NCI-H1105 (cell line): ENCODE measurements at places on chromosomes 2 and 18.

GRCh38 chr2:46621499-46621898, 142.1 kb downstream of the TMEM247 start:
- DNase-seq = no peak

DNA sequence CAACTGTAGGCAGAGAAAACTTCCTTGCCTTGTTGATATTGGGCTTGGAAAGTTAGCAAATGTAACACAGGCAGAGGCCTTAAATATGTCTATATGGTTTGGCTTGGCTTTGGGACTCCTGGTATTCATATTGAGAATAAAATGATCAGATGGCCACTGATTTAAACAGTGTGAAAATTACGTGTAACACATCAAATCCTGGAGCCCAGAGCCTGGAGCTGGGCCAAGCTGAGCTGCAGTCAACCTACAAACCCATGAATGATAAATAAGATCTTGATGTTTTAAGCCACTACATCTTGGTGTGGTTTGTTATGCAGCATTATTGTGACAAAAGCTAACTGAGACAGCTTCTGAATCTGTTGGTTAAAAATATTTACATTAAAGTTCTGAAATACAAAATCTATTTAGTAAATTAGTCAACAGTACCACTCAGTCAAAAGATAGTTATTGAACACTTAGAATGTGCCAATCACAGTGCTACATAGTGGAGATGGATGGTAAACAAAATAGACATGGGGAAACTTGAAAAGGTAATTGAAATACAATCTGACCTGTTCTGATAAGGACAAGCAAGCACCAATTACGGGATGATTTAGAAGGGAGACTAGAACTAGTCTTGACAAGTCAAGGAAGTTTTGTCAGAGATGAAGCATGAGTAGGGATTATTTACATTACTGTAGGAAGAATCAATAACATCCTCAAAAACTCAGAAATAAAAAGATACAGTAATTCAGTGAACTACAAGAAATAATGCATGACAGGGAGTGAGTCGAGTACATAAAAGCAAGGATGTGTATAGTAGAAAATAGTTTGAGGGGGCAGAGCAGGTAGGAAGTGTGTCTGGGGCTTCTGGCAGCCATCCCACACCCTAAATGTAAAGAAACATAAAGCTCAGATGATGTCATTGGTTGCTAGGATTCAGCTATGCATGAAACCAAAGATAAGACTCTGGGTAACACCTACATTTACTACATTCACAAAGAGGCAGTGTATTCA, 157.7 kb downstream of the HNMT start:
- DNase-seq = no peak

- DNase-seq = no peak
Observed at GRCh38 chr2:127373362-127374083, 14.3 kb downstream of the MAP3K2 start.

DNA sequence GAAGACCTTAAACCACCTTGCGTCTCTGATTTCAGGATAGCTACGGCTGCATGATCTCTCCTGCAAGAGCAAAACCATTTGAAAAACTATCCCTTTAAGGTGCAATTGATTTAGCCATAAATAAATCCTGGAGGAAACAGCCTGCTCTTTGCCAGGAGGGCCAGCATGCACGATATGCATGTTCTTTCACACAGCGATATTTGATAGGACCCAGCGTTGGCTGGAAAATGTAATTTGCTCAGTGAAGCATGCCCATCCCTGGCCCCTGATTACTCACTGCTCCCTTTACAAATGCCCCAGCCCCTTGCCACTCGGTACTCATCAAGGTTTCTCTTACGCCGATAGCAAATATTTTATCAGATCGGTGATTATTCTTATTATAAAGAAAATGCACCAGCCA, 315.4 kb downstream of the CDH2 start:
- peak; percentile 79 for DNase-seq

DNA sequence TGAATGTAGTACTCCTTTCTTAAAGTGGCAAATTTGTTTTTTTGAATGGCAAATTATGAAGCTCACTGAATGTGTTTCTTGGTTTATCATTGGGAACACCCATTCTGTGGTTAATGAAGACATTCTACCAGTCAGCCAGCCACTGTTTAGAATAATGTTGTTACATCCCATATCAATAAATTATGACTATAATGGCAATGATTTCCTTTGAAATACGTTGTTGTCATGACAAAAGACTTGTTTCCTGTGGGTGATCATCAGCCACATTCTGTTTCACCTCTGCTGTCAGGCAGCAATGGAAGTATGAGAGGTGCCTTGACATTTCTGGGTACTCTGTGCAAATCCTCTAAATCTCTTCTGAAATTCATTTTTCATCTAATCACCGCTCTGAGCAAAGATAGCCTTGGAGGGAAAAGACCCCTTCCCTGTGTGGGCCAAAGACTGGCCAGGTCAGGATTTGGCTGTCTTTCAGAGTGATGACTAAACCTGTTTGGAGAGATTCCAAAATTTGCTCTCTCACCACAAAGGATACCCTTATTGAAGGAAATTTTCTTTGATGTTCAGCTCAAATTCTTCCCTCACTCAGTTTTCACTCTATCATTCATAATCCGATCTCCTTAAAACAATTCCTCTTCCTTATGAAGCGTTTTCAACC, 869.2 kb downstream of the BCL11A start:
- no peak for DNase-seq
